ENCODE measurements at places on chromosomes 6 and 20.

DNA sequence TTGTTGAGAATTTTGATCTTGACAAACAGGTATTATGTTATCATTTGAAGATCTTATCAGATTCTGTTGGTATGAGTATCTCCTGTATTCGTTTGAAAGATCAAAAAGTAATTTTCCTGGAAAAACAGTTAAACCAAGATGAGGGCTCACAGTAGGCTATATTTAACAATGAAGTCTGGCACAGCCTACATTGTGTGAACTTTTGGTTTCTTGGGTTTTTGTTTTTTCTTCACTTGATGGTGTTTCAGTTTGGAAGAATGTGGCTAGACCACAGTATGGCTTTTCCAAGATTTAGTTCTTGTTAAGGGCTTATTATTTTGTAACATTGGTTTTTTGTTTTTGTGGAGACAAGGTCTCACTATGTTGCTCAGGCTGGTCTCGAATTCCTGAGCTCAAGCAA lies 306.4 kb downstream of the CDKAL1 start:
- DNase-seq = peak; percentile 78

GRCh38 chr20:5592823-5593739 lies 157.1 kb upstream of the SHLD1 start:
- DNase-seq = no peak

DNA sequence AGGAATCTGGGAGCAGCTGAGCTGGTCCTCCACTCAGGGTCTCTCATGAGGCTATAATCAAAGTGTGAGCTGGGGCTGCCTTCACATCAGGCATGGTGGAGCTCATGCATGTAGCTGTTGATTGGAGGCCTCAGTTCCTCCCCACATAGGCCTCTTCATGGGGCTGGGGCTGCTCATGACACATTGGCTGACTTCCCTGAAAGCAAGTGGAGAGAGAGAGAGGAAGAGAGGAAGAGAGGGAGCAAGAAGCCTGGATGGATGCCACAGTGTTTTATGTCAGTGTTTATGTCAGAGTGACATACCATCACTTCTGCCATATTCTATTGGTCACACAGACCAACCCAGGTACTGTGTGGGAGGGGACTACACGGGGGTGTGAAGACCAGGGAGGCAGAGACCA lies 43.8 kb downstream of the EYA2 start:
- DNase-seq = no peak

DNA sequence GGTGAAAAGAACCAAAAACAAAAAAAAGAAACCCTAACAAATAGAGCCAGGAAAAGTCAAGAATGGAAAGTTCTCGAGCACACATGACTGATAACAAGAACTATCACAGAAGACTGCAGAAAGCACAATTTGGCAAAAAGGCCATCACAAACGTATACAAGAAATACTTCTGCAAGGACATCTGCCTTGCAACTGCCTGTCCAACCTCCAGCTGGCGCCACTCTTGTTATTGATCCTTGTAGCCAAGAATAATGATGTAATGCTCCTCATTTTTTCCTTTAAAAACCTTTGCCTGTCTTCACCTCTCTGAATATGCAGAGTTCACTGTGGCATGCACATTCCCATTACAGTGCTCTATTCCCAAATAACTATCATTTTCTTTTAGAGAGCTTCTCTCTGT lies 87.9 kb upstream of the BMP5 start:
- DNase-seq = peak; percentile 2

GRCh38 chr20:52751571-52751970 lies 220.6 kb upstream of the TSHZ2 start:
- no peak for DNase-seq

GRCh38 chr20:34988191-34988540 lies 32.5 kb downstream of the MYH7B start:
- DNase-seq = no peak

DNA sequence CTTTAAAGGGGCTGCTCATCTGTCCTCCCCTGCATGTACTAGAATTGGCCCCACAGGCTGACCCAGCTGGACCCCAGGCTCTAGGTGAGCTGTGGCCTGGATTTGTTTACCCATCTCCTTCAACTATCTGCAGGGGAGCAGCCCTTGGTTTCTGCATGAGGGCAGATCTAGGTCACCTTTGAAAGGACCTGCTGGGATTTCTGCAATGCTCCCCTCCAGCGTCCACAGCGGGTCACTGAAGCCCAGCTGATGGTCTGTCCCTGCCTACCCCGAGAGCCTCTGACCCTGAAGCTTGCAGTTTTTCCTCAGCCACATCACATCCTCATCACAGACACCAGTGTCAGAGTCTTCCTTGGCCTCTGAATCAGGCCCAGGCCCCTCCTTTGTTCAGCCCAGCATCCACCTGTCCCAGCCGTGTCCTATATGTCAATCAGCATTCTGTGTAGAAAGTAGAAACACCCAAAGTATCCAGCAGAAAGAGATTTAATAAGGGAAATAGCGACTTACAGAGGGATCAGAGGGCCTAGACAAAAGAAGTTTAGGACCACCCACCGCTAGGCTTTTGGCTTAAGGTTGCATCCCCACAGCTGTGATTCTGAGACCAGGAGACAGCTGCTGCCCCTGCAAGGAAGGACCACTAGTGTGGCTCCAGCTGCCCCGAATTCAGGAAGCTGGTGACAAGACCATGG lies 243.1 kb downstream of the LRFN2 start:
- no peak for DNase-seq

DNA sequence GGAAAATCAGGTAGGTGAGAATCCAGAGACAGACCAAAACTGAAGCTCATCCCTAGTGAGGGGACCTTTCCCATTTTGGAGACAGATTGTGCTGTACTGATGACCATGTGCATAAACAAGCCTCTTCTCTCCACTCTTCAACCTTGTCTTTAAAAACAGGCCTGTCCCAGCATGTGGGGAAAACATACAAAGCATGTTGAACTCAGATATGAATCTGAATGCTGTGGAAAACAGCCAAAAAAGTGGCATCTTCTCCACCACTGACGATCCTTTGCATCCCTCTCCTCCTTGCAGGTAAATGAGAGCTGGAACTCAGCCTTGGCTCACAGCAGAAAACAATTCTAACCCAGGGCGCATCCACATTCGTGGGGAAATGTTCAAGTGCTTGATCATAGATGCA lies 123.7 kb upstream of the FOXQ1 start:
- DNase-seq = no peak

GRCh38 chr6:155252581-155252980 lies 11.2 kb upstream of the CLDN20 start:
- no peak for DNase-seq
